ENCODE measurements at places on chromosomes 3 and 15.

DNA sequence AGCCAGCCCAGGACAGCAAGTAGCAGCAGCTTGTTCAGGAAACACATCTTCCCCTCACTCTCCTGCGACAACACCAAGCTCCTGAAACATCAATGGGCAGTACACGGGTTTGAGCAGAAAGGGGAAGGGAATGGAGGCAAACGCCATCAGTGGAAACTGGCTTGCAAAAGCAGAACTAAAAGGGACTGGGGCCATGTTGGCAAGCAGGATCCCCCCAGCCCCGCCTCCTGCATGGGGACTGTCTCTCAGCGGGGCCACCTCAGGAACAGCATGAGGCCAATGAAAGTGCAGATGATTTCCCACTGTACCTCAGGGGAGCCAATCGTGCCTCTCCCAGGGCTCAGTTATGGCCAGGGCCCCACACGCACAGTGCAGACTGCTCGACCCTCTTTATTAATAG lies 6.8 kb downstream of the CDAN1 start:
- DNase-seq = no peak

- DNase-seq = no peak
These were observed 8.3 kb upstream of the TM4SF4 start for GRCh38 chr3:149466192-149466591.

GRCh38 chr15:76098685-76099084 lies 38.9 kb downstream of the TMEM266 start:
- no peak for DNase-seq

DNA sequence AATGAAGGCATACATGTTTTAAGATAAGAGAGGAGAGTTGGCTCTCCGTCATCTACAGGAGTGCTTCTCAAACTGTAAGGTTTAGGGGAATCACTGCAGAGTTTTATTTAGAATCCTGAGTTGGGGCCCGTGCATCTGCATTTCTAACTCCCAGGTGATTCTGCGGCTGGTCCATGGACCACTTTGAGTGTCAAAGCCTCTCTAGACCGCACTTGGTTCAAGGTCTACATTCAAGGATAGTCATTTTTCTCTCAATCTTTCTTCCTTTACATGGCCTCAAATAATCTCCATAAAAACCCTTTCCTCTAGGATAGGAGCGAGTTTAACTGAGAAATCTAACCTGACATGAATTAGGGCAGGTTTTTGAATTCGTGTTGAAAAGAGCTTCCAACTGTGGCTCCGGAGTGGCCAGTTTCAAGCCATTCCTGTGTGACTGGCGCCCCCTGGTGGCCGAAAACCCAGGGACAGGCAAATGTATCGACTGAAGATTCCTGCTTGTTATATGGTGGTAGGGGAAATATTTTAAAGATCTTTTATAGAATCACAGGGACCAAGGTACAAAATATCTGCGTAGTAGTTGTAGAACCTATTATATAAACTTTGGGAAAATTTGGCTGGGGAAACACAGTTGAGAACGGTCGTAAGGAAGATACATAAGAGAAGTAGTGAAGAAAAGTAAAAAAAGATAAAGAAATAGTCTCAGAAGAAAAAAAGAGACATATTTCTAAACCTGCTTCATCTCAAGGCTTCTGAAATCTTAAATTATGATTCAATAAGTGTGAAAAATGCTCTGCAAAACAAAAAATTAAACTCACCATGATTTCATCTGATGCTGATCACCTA lies 11.9 kb downstream of the GABRR3 start:
- peak; percentile 37 for DNase-seq

DNA sequence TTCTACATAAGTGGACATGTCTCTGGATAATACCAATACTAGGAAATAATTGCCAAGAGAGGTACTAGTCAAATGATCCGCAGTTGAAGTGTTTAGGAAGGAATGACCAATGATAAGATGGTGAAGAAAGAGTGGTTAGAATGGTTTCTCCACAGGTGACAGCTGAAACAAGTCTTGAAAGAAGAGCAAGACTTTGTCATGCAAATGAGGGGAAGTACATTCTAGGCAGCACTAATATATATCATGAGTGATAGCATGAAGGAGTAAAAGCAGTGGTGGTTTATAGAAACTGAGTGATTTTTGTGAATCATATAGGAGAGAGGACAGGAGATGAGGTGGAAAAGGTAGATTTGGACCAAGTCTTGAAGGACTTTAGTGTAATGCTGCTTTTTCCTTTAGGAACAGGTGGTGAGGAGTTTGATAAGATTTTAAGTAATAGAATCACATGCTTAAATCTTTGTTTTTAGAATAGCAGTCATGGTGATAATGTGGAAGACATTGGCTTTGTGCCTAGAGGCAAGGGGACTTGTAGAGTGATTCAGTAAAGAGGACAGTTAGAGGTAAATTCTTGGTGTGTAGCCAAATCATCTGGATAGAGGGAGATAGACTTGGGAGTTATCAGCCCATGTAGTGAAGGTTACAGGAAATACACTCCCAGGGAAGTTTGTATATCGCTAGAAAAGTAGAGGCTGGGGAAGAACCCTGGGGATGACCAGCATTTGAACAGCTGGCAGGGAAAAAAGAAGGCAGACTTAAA lies 31.9 kb downstream of the SLMAP start:
- no peak for DNase-seq

- no peak for DNase-seq
These were observed 26.8 kb upstream of the DUT start for GRCh38 chr15:48304398-48304797.

GRCh38 chr15:88615303-88616107 lies 5.6 kb upstream of the AEN start:
- DNase-seq = no peak

GRCh38 chr15:87597346-87598052 lies 659.0 kb downstream of the NTRK3 start:
- DNase-seq = no peak

GRCh38 chr15:43249699-43250203 lies 17.0 kb downstream of the TGM5 start:
- no peak for DNase-seq

DNA sequence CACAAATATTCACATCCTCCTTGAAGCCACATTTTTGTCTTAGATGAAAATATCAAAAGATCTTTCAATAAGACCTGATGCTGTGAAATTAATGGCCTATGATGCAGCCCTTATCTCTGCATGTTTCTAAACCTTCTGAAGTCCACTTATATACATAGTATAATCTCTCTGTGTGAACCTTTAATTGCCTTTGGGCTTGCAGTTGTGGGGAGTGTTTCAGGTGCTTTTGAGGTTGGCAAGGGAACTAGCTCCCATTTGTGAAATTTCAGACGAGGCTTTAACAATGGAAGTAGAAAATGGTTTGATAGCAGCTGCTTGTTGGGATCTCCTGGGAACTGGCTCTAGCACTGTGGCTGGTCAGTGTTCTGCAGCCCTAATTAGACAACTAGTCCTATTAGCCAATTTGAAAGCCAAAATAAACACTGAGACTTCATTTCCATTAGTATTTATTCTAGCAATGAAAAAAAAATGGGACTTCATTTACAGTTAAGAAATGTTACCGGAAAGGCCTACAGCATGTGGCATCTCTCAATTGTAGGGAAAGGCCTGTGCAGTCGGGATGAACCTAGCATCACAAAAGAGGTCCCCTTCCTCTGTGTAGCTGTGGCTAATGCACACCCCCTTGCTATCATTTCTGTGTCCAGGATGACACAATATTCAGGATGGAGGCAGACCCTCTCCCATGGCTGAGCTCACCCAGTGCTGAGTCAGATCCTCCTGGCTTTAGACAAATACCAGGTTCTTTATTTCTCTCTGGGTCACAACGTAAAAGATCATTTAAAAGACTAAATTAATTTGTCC lies 140.7 kb upstream of the TRIM42 start:
- no peak for DNase-seq

DNA sequence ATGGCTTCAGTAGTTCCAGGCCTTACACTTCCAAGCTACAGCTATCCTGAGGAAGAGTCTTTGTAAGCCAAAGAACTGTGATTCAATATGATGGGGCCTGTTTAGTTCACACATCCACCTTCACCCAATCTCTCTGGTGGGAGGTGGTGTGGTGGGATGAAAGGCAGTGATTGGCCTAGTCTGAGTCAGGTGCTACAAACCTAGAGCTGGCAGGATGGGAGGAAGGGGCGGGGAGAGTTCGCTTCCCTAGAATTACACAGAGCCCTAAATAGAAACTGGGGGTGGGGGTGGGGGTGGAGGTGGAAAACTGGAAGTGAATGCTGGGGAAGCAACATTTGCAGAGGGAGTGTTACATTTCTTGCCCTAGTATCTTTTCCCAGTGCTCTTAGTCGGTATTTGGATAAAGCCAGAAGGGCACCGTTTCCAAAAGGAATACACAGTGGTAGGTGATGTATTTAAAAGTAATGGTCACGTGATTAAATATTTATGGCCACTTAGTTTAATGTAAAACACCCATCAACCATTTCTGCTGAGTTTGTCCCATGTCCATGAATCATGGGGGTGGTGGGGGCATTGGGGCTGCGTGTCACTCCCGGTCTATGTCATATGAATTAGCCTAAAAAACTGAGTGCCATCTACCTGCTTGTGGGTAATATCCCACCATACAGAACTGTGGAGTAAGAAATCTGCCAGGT lies 247.6 kb upstream of the PROK2 start:
- DNase-seq = no peak

DNA sequence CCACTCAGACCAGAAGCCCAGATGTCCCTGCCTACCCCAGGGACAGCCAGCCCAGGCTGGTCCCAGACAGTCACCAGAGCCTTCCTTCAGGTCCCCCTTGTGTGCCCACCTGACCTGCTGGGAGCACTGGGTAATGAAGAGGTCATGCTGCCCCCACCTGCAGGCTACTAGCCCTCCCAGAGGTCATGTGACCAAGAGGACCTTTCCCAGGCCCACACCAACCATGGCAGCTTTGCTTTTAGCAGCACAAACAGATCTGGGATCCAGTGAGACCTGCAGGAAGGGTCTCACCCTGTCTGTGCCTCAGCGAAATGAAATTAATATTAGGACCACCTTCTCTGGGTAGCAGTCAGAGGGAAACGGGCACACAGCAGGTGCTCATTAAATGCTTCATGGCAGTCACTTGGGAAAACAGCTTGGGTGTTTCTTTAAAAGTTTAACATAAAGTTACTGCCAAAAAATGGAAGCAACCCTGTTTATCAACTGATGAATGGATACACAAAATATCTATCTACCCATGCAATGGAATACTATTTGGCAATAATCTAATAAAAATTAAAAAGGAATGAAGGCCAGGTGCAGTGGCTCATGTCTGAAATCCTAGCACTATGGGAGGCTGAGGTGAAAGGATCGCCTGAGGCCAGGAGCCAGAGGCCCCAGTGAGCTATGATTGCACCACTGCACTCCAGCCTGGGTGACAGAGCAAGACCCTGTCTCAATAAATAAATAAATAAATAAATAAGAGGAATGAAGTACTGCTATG lies 43.7 kb downstream of the DNAJB8 start:
- no peak for DNase-seq

DNA sequence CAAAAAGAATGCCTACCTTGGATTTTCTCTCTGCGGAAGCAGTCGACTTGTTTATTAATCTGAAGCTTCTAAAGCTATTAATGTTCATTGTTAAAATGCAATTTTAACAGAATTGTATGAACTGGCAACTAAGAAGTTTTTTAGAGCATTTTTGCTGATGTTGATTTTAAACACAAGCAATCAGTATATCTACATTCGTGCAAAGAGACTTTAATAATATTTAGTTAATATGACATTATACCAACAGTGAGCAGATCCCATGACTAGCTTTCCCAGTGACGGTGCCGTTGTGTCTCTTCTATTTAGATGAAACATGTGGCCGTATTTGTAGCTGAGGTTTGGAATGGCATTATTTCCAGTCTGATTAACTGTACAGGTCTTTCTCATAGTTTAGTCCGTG lies 88.0 kb downstream of the PEX5L start:
- DNase-seq = no peak

GRCh38 chr15:96331144-96331944 lies 844 bp downstream of the NR2F2 start:
- DNase-seq = no peak

DNA sequence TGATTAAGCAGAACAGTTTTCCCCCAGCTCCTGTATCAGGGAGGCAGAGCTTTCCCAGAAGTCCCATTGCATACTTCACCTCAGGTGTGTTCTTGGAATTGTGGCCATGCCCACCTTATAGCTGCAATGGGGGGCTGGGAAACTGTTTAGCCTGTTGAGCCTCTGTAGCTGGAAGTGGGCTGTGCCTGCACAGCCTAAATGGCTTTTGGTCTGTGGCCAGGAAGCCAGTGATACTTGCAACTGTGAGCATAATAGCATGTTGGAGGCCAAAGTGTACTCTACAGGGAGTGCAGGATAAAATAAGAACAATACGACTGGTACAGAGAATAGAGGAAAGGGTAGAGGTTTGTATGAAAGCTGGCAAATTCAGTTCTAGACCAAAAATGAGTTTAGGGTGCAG lies 248.5 kb downstream of the PTPRG start:
- peak; percentile 59 for DNase-seq

DNA sequence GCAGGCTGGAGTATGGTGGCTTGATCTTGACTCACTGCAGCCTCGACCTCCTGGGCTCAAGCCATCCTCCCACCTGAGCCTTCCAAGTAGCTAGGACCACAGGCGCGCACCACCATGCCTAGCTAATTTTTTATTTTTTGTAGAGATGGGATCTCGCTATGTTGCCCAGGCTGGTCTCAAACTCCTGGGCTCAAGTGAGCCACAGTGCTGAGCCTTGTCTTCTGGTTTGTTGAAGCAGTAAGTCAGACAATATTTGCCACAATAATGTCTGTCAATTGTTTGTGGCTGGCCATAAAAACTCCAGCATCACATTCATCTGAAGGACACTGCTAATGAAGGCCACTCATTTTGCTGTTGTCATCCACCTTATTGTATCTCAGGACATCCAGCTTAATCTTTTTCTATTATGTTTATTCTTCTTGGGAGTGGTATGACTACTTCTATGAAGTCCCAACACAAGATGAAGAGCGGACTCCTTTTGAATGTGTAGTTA lies 185.9 kb downstream of the FNDC3B start:
- DNase-seq = no peak

All from NCI-H2029 treated with DMSO at 0.1 percent for 48 hours (cell line).